ENCODE measurements at places on chromosomes 7 and 10.

GRCh38 chr7:84422790-84423189 is 228.2 kb upstream of the SEMA3A start:
- no peak for DNase-seq

GRCh38 chr10:129440722-129441316 is 26.2 kb upstream of the MGMT start:
- DNase-seq = no peak

DNA sequence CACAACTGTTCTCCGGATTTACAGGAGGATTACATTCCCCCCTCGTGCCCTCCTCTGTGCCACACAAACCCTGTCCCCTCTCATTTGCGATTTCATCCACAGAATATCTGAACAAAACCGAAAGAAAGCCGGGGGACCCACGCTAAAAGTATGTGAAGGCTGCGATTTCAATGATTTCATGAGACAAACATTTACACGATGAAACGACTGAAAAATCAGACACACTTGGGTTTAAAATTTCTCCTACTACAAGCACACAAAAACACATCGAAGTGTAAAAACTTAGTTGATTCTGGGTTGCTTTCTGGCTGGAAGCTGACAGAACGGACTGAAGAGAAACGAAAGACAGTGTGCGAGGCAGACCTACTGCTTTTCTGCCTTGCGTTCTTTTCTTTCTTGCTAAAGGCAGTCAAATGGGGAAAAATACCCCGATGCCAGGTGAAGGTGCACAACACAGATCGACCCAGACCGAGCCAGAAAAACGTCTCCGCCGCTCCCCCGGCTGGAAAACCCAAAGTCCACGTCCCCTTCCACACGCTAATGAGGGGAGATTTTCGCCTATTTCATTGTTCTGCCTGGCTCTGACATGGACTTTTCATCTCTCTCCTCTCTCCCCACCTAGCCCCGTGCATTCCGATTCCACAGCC is 1.2 kb downstream of the HIPK2 start:
- no peak for DNase-seq

GRCh38 chr7:134903073-134903790 is 83.1 kb upstream of the AGBL3 start:
- DNase-seq = no peak

DNA sequence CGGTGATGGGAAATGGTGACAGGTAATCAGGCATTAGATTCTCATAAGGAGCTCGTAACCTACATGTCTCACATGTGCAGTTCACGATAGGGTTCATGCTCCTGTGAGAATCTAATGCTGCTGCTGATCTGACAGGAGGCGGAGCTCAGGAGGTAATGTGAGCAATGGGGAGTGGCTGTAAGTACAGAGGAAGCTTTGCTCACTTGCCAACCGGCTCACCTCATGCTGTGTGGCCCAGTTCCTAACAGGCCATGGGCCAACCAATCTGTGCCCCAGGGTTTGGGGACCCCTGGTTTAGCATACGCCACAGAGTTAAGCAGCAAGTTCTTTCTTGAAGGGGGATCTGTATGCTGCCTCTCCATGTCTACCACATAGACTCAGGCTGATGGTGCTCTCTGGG is 133.1 kb downstream of the IQUB start:
- no peak for DNase-seq

All from esophagus squamous epithelium (tissue), 5 donors.